ENCODE measurements at places on chromosomes 12 and 14.

- ATAC-seq: no peak
Observed at GRCh38 chr12:44571006-44571550, 305.0 kb downstream of the NELL2 start.

GRCh38 chr14:54193871-54194270 is 202.9 kb upstream of the CDKN3 start:
- no peak for ATAC-seq

DNA sequence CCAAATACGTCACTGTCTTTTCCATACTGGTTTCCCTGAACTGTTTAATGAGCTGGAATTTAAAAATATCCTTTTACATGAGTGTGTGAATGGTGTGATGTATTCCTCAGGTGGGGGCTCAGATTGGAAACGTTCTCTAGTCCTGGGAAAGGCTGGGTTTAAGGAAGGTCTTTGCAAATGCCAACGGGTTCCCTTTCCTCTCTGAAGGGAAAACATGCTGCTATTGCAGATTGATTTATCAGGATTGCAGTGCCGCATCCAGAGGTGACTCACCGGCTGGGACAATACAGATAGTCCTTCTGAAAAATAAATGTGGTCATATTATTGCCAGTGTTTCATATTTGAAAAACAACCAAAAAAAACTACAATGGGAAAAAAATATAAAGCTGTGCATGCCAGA is 193.1 kb upstream of the FLRT2 start:
- no peak for ATAC-seq

GRCh38 chr12:87923361-87923760 is 105.8 kb downstream of the C12orf50 start:
- ATAC-seq: no peak

DNA sequence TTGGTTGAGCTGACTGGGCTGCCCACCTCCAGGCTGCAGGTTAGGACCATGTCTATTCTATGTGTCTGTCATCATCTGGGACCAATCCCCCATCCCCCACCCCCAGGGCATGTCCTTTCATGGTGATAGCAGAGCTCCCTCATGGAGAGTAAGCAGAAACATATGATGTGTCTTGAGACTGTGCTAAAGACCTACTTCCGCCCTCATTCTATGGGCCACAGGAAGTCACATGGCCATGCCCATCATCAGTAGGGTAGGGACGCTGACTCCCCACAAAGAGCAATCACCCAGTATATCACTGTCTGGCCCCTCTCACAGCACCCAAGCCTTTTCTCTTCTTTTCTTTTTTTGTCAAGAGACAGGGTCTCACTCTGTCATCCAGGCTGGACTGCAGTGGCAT is 99.7 kb downstream of the CMKLR1 start:
- ATAC-seq: no peak

DNA sequence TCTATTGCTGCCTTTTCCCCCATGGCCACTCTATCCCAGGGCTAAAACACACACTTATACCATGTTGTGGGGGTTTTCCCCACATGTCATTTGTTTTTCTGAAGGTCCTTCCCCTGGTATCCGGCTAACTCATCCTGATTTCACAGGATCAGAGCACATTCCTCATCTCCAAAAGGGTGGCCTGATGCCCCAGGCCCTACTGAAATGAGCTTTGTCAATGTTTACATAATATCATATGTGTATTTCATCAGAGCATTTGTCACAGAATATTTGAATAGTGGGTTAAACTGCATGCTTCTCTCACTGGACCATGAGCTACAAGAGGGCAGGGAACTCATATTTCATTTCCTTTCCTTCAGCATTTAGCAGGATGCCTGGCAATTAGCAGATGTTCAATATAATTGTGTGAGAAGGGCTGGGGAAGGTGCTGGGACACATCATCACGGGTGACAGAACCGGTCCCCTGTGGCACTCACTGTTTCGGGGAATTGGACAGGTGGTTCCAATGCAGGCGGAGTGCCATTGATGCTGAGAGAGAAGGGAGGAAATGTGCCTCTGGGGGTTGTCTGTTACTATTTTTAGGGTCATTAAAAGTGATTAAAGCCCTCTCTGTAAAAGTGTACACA is 26.8 kb downstream of the EMP1 start:
- no peak for ATAC-seq

DNA sequence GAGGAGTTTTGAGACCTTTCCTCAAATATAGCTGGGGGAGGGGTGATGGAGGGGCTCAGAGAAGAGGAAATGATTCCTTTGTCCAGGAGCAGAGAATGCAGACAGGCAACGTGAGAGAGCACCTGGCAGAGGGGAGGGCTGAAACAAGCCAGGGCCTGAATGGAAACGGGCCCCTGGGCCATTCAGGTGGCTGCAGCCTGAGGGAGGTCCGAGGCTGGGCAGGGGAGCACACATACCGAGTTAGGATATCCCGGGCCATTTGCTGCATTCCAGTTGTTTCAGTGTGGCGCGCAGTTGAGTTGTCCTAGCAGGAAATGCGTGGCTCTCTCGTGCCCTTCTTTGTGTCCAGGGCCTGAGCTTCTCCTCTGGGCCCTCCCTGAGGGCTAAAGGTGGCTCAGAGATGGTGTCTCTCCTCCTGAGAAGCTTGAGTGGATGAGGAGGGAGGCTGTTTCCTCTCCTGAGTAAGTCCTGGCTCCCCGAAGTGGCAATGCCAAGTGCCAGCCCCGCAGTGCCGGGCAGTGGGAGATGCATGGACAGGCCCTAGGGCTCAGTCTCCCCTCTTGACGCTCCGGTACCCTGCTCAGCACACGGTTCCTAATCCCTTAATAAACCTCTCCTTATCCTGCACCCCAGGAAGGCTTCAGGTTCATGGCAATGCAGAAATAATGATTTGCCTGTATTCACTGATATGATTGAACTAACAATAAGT is 85.5 kb upstream of the VRK1 start:
- ATAC-seq: no peak

- no peak for ATAC-seq
Observed at GRCh38 chr12:117130801-117131200, 31.6 kb upstream of the TESC start.

DNA sequence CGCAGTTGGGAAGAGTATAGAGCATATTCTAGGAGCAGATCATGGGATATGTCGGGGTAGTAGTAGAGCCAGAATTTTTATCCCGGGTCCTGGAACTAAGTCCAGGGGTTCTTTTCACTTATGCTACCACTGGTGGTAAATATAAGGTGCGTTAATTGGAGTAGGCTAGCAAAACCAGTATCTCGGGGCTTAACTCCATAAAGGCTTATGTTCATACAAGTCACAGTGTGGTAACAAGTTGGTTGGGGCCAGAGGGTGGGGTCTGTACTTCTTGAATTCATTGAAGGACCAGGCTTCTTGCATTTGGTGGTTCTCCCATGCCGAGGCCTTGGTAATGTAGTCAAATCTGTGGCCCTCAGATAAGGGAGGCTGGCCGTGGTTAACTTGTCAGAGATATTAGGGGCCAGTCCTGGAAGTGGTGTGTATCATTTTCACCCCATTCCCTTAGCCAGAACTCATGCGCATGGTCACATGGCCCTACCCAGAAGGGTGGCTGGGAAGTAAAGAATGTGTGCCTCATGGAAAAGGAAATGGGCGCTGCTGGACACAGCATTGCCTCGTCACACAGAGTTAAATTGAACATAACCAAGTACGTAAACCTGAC is 1.5 kb upstream of the ZNF641 start:
- no peak for ATAC-seq
